ENCODE measurements at places on chromosomes 3 and 15.

GRCh38 chr15:48556159-48556897 lies 89.2 kb downstream of the FBN1 start:
- DNase-seq, result no peak

GRCh38 chr3:44992555-44993470 lies 16.8 kb downstream of the EXOSC7 start:
- DNase-seq, result no peak

GRCh38 chr3:134487406-134487805 lies 1.5 kb downstream of the CEP63 start:
- no peak for DNase-seq

DNA sequence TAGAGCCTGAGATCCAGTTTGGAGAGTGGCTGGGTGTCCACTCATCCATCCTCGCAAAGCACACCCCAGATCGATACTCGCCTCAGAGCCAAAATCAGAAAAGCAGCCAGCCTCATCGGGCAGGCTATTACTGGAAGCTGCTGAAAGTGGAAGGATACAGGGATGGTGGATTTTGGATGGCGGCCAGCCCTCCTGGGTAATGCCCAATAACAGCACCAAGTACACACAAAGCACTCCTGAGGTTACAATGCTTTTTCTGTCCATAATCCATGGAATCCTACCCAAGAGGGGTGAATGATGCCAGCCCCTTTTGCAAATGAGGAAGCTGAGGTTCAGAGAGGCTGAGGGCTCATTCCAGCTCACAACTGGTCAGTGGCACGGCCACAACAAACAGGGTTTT lies 93.1 kb upstream of the SLC6A11 start:
- no peak for DNase-seq

DNA sequence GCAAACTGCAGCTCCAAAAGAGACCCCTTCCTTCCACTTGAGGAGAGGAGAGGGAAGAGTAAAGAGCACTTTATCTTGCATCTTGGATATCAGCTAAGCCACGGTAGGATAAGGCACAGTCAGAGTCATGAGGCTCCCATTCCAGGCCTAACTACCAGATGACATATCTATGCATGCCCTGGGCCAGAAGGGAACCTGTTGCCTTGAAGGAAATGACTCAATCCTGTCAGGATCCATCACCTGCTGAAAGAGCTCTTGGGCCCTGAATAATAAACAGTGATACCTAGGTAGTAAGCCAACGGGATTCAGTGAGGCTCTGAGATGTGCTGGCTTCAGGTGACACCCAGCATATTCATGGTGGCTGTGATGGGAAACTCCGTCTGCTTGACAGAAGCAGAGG lies 118.5 kb upstream of the EPHA3 start:
- DNase-seq, result no peak

DNA sequence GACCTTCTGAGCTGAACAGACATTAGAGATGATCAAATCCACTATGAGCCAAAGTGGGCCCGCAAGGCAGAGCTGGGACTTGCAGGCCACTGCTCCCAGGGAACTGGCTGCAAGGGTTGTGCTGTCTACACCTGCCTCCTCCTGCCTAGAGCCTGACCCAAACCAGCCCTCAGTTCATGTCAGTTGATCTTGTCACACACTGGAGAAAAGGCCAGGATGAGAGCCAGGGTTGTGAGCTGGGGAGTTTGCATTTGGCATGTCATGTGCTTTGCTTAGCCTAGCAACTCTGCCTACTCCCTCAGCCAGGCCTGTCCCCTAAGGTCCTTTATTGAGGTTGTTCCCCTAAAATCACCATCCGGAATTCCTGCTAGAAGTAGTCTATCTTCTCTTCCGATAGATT lies 67.8 kb downstream of the RAB11A start:
- no peak for DNase-seq

- DNase-seq, result no peak
Measured at GRCh38 chr3:160931474-160931873, 173.7 kb downstream of the B3GALNT1 start.

- no peak for DNase-seq
Measured at GRCh38 chr3:104810896-104811295, 555.8 kb upstream of the ALCAM start.

DNA sequence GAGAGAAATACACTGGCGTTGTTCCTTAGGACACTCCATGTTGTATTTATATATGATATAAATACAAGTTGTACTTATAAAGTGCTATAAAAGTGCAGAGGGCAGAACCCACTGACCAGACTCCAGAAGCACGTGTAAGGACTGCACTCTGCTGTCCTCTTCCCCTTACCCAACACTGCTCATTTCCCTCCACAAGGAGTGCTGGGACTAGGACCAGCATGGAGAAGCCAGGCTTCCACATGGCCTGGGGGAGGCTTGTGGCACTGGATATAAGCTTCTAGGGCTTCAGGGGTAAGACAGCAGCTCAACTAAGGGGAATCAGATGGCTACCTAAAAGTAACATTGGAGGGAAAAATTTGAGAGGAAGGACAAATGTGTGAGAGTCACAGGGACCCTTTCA lies 556.9 kb downstream of the IGSF11 start:
- DNase-seq, result no peak

- no peak for DNase-seq
Measured at GRCh38 chr3:159824333-159824732, 164.3 kb upstream of the IL12A start.

Measured in stimulated activated CD4-positive, alpha-beta T cell treated with anti-CD3 and anti-CD28 coated beads, Interleukin-1b, Interleukin-23, amount 100 ng/mL, for 24 hours (primary cell).